H1 (cell line): ENCODE measurements at places on chromosomes 16 and 17.

GRCh38 chr16:52547834-52548215 lies 882 bp upstream of the TOX3 start:
- no peak for DNase-seq

DNA sequence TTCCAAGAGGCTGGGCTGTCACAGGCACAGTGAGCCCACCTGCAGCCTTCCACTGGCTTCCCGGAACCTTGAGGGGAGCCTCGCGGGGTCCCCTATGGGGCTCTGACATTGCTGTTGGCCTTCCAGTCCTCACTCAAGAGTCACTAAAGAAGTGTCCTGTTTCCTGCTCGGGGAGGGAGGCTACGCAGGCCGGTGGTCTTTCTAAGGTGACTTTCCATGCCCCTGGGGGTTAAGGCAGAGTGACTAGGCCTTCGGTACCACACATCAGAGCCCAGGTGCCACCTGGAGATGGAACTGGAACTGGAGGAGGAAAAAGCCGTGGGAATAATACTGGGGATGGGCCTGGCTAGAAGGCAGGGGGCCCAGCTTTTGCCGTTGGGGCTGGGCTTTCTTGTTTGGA lies 72.1 kb downstream of the IL21R start:
- no peak for DNase-seq

- DNase-seq = no peak
Measured at GRCh38 chr16:74760007-74760767, 14.4 kb downstream of the FA2H start.

DNA sequence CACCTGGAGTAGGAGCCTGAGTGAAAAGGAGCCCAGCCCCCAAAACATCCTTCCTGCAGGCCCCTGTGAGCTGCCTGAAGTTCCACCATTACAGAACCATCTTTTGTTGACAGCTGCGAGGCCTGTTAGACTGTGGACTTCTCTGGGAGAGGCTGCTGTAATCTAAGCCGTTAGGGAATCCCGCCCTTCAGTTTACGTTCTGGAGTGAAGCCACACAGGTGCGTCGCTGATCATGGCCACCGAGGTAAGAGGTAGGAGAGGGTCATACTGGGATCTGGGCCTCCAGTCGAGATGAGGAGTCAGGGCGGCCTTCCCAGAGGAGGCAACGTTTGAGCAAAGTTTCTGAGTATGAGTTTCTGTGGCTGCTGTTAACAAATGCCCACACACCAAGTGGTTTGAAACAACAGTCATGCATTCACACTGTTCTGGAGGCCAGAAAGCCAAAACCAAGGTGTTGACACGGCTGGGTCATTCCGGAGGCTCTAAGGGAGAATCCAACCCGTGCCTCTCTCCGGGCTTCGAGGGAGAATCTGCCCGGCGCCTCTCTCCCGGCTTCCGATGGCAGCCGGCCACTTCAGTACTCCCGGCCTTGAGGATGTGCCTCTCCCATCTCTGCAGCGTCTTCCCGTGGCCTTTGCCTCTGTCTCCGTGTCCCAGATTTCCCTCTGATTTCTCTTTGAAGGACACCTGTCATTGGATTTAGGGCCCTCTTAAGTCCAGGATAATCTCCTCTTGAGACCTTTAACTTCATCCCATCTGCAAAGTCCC lies 26.6 kb upstream of the ATP2C2 start:
- DNase-seq = no peak

DNA sequence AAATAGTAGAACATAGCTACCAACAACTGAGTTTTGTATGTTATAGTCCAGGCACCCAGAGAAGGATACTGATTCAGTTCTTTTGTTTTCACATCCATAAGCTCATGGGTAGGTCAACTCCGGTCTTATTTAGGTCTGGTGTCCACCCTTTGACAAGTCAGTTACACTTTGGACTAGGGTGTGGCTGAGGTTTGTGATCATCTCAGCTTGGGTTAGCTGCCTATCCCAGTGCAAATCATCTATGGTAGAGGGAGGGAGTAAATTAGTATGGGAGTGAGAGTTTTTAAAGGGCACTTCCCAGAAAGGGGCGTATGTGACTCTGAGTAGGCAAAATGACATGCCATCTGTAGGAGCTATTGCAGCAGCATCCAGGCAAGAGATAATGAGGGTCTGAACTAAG lies 66.1 kb downstream of the TANC2 start:
- no peak for DNase-seq

DNA sequence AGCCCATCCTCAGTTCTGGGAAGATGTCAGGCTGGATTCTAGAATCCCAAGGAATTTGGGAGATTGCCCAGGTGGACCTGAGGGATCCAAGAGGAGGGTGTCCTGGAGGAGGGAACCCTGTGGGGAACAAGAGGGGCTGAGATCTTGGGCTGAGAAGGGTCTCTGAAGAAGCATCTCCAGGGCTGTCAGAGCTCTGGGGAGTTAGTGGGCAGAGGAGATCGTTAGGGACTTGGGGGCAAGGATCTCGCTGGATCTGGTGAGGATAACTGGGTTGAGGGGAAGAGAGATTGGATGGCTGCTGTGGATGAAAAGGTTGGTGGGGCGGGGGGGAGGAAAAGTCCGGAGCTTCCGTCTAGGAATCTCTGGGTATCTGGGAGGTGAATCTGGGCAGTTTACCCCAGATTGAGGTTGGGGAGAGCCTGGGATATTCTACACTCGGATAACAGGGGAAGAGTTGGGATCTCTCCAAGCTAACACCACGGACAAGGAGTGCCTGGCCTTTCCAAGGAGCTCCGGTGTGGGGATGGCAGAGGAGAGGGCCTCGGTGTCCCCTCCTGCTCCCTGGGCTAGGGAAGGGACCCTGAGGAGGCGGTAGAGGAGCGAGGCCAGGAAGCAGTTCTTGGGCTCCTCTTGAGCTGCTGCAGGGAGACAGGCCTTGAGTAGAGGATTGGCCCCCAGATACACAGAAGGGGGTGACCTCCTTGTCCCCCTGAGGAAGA lies 1.7 kb downstream of the FBXL19 start:
- no peak for DNase-seq

GRCh38 chr16:15854906-15855703 lies 1.7 kb downstream of the MYH11 start:
- no peak for DNase-seq

GRCh38 chr17:56185491-56186221 lies 32.4 kb downstream of the ANKFN1 start:
- DNase-seq = no peak

- DNase-seq = no peak
Measured at GRCh38 chr17:16415031-16415924, at the start of gene TRPV2. Gene TRPV2, plus strand, starts transcription at chr17:16415571. Its CDS starts 2,098 bp downstream, at chr17:16417669.

DNA sequence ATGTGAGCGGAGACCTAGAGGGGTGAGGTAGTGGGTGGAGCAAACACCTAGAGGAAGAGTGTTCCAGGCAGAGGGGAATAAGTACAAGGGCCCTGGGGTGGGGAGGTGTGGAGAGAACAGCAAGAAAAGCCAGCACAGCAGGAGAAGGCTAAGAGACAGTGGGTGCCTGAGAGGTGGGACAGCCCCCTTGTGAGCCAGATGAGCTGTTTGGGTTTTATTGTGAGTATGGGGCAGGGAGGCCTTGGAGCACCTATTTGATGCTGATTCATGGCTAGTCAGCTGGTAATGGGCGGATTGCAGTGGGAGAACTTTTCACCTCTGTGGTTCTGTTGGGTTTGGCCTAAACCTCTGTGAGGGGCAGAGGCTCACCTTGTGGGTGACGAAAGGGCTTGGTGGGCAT lies 68.4 kb downstream of the ABCC1 start:
- no peak for DNase-seq

- DNase-seq = no peak
Measured at GRCh38 chr16:28527985-28528384, 10.8 kb downstream of the NUPR1 start.

DNA sequence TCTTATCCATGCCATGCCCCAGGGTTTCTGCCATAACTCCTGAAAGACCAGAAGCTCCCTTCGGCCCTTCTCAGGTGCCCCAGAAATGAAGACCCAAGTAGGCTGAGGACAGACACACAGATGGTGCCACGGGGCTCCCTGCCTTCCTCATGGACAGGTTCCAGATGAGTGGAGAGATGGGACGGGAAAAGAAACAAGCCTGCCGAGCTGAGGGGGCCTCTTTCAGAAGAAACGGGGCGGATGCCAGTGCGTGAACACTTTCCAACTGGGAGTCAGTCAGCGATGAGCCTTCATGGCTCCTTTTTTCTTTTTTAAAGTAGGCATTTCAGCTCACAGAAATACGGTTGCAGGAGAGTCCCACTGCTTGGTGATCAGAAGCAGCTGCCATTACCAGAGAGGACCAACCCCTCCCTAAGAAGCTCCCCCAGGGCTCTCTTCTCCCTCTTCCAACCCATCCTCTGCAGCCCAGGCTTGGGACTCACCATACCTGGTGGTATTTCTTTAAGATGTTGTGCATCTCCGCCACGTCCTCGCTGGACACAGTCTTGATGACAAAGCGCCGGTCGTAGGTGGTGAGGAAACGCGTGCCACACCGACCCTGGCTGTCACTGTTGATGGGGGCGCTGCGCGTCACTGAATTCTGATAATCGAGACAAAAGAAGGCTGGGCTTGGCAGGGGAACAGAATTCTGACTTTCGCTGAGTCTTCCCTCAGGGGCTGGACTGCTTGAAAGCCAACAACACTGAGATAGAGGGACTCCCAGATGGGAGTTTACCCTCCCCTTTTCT lies 19.2 kb downstream of the PIP4K2B start:
- no peak for DNase-seq
